Tracheal epithelial cell (primary cell): ENCODE measurements at places on chromosomes 2 and 18. TPM values are rescaled to one million over a fixed set of nuclear protein-coding genes. Genes with fewer than 3 reads are reported as not detected.

PRKAG3 gene
- total RNA-seq = not detected in 2 replicates

INPP5D gene
- 21.9 and 66.3 TPM in 2 replicates for total RNA-seq

ASB18 gene
- total RNA-seq = not detected in 2 replicates

TCF23 gene
- not detected in 2 replicates for total RNA-seq

PLEK gene
- total RNA-seq = not detected in 2 replicates

CCDC141 gene
- total RNA-seq = under 0.01 TPM in 1 of 2 replicates, not detected in the other

CMPK2 gene
- total RNA-seq = 1.4 TPM in 1 of 2 replicates, not detected in the other

GAD1 gene
- 4.6 and 4.9 TPM in 2 replicates for total RNA-seq

APLF gene
- total RNA-seq = 5.1 and 6.3 TPM in 2 replicates

FN1 gene
- total RNA-seq = 78.0 and 4,192 TPM in 2 replicates

BMP10 gene
- total RNA-seq = not detected in 2 replicates

PPP1R1C gene
- 1.4 and 1.5 TPM in 2 replicates for total RNA-seq

TMEM178A gene
- total RNA-seq = 0.43 TPM in 1 of 2 replicates, not detected in the other

ARHGAP25 gene
- 0.43 and 2.4 TPM in 2 replicates for total RNA-seq

COLEC11 gene
- total RNA-seq = not detected in 2 replicates

GALNT1 gene
- total RNA-seq = 82.7 and 107 TPM in 2 replicates

CD302 gene
- total RNA-seq = 0.21 and 0.48 TPM in 2 replicates

POTEI gene
- not detected in 2 replicates for total RNA-seq

GRB14 gene
- total RNA-seq = 4.9 and 5.3 TPM in 2 replicates

TIA1 gene
- total RNA-seq = 34.1 and 42.9 TPM in 2 replicates

LRP2 gene
- total RNA-seq = under 0.01 TPM in 1 of 2 replicates, not detected in the other

CHRNG gene
- total RNA-seq = not detected in 2 replicates

SLC38A11 gene
- total RNA-seq = not detected in 2 replicates

XRCC5 gene
- total RNA-seq = 185 and 242 TPM in 2 replicates

G6PC2 gene
- total RNA-seq = not detected in 2 replicates
